Stimulated activated CD4-positive, alpha-beta T cell treated with anti-CD3 and anti-CD28 coated beads, Interleukin-2, amount 100 ng/mL, for 48 hours (primary cell): ENCODE measurements at places on chromosomes 2 and 18.

- no peak for DNase-seq
Observed at GRCh38 chr2:58732999-58733398, 491.9 kb upstream of the FANCL start.

GRCh38 chr2:105426626-105427292 lies 27.9 kb upstream of the FHL2 start:
- no peak for DNase-seq

DNA sequence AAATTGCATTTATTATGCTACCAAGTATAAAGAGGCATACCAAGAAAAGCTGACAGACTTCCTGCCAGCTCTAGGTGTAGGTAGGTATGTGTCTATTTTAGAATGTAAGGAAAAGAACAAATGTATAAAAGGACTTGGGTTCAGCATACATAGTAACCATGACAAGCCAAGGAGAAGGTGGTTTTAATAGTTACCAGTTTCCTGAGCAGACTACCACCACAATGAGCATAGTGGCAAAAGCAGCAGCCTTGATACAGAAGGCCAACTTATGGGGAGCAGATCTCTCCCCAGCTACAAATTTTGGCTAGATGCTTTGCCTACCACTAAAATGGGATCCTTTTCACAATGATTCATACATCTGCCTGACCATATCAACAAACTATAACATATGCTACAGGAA lies 34.5 kb downstream of the METTL8 start:
- DNase-seq = no peak

DNA sequence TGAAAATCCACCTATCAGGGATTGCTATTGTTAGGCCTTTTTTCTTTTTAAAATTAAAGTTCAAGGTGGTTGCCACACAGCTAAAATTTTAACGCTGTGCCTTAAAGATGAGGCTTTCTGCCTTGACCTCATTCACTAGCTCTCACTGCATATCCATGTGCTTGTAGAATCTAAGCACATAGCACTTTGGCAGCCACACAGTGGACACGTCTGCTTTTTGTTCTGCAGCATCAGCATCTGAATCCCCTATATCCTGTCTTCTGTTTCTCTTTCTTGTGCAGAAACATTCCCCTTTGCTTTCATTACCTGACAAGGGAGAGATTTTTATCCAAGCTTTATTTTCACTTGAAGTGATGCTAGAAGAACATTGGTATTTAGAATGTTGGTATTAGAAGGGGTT lies 38.1 kb downstream of the RALB start:
- no peak for DNase-seq

DNA sequence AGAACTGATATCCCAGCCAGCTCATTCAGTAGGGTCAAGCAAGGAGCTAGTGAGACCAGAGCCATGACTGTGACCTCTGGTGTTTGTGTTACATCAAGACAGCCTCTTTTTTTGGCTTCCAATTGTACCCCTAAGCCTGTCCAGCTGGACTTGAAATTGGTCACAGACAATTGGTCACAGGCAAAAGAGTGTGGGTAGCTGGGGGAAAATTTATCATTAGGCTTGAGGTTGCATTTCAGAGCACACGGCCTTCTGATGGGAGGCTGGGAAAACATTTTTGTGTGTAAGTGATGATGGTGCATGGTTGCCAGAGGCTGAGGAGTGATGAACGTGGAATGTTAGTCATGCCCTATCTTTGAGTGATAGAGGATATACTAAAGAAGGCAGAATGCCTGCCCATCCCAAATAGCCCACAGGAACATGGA lies 285.1 kb upstream of the SLC14A2 start:
- DNase-seq = no peak
